ENCODE measurements at places on chromosomes 3 and 15. TPM values are rescaled to one million over a fixed set of nuclear protein-coding genes. Genes with fewer than 3 reads are reported as not detected.

GRCh38 chr3:102180280-102180931 is 254.4 kb upstream of the ZPLD1 start:
- H3K36me3 ChIP-seq, result no peaks in the 10 kb centered on the region
- H3K4me1 ChIP-seq, result peaks cover 58% of the 10 kb centered on the region
- H3K27ac ChIP-seq, result peak overlapping the region; percentile 86
- DNase-seq, result no peak

GRCh38 chr3:141915766-141916165 is 39.3 kb downstream of the ATP1B3 start:
- no peaks in the 10 kb centered on the region for H3K36me3 ChIP-seq
- no peaks in the 10 kb centered on the region for H3K4me1 ChIP-seq
- H3K27me3 ChIP-seq, result no peaks in the 10 kb centered on the region

- no peak overlapping the region for H3K27ac ChIP-seq
- no peak for DNase-seq
- no peaks in the 10 kb centered on the region for H3K27me3 ChIP-seq
- H3K4me3 ChIP-seq, result no peak overlapping the region
Measured at GRCh38 chr3:185997130-185997529, 59.3 kb upstream of the TRA2B start.

DNA sequence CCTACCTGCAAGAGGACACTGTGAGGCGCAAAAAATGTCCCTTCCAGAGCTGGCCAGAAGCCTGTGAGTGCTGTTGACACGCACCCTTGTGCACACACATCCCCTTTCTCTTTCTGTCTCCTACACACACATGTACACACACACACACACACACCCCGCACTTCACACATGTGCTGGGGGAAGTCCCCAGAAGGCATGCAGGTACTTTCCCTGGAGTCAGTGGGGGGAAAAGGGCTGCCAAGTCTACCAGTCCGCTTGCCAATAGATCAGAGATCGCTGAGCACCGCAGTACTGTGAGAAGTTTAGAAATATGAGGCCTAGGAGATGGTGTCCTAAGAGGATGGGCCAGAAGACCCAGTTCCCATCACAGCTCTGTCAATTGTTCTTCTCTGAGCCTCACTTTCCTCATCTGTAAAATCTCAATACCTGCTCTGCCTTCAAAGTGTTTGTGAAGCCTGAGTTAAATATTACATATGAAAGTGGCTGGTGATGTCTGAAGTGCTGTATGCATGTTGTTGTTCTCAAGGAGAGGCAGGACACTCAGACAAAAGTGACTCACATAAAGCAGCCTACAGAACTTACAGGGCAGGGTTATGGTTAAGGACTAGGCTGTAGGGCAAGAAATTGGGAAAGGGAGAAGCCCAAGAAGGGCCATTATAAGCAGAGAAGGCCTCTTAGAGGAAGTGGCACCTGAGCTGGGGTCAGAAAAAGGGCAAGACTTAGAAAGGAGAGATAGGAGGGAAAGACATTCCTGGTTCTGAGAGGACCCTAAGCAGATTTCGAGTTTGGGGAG is 6.8 kb downstream of the IL17RE start:
- no peaks in the 10 kb centered on the region for H3K27me3 ChIP-seq
- no peak for DNase-seq
- H3K4me3 ChIP-seq, result no peak overlapping the region
- H3K27ac ChIP-seq, result no peak overlapping the region
- no peaks in the 10 kb centered on the region for H3K36me3 ChIP-seq
- H3K4me1 ChIP-seq, result peaks cover 10% of the 10 kb centered on the region

DNA sequence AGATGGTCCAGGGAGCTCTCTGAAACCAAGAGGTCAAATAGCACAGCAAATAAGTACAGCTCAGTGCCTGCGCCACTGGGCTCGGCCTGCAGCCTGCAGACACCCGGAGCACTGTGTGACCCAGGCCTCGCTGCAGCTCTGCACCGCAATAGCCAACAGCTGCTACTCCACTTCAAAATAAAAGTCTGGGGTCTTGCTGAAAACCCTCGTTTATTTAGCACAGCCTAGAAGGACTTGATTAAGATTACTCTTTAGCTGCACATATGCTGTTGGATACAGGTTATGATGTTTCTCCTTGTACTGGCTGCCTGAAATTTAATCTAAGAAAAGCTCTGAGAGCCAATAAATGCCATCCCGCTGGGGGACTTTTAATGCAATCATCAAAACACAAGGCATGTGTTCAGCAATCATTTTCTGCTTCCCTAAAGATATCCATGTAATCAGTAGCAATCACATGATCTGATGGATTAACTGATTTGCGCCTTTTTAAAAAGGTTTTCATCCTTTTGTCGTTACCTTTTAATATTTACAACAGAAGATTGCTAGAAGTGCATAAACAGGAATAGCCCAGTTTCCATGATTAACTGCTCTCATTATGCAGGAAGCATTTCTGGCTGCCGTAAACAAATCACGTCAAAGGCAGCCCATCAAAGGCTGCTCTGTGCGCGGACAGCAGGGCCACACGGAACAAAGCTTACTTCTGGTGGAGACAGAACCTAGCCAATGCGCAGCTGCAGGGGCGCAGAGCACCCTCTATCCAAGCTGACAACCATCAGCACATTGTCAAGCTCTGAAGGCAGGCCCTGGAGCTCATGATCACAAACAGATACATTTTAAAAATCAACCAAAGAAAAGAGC is 58.8 kb downstream of the CLASP2 start:
- no peak overlapping the region for H3K4me3 ChIP-seq
- H3K27me3 ChIP-seq, result no peaks in the 10 kb centered on the region
- H3K4me1 ChIP-seq, result peaks cover 22% of the 10 kb centered on the region
- DNase-seq, result peak; percentile 60

DNA sequence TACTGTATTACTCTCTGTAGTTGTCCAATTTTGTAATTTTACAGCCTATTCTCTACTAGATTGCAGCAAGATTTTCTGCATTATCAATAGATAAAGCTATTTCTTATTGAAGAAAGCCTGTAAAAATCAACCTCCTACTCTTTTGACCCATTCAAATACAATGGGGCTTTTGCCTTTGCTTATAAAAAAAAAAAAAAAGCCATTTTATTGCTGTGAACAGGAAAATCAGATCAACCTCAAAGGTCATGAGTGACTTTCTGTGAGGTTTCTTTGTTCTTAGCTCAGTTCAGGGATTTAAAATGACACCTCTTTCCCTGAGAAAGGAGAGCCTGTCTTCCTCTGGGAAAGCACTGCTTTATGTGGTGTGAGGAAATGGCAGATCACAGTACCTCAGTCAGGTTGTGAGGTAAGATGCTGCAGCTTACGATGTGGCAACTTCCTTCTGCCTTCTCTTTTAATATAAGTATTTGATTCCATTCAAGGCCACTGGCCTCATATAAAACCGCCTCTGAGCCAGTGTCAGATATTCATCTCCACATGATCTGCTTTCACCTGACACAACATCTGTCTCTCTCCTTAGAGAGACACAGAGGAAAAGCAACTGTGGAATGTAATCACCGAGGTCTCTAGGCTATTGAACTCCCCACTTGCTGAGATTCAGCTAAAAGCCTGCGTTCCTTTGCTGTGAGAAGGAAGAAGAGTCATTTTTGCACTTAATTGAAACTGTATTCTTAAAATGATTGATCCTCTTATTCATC is 161.5 kb upstream of the MB21D2 start:
- H3K4me3 ChIP-seq, result no peak overlapping the region
- no peaks in the 10 kb centered on the region for H3K36me3 ChIP-seq
- no peak overlapping the region for H3K27ac ChIP-seq
- H3K27me3 ChIP-seq, result no peaks in the 10 kb centered on the region

DNA sequence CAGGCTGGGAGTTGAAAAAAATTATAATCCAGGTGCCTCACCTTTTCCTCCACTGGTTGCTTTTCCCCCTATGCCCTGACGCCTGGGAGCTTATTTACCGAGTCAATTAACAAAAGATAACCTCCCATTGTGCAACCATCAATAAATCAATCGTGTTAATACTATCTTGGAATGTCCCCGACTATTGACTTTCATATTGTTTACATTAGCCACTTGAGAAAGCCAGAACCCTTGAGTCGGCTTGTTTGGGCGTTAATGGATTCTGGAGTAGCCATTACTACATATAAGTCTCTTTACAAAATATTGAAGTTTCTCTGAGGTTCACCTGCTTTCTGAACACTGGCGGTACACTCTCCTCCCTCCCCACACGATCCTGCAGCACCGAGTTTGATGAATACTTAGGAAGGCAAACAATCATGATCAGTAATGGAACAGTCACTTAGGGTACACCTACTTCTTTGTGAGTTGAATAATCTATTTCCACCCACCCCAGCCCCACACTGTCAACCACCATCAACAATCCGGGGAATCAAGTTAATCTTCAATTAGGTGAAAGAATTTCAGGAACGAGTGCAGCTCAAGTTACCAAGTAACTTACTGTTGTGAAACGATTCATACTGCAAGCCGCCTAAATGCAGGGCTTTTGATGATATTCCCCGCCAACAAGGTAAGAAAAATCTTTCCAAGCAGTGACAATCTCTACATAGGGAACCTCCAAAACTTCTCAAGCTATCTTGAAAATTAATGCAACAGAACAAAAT is 159.3 kb upstream of the NR2F2 start:
- no peaks in the 10 kb centered on the region for H3K36me3 ChIP-seq
- H3K27ac ChIP-seq, result peak overlapping the region; percentile 79
- no peak overlapping the region for H3K4me3 ChIP-seq
- DNase-seq, result peak; percentile 43
- H3K27me3 ChIP-seq, result no peaks in the 10 kb centered on the region

- H3K4me3 ChIP-seq, result no peak overlapping the region
- H3K27me3 ChIP-seq, result no peaks in the 10 kb centered on the region
- no peak overlapping the region for H3K27ac ChIP-seq
- no peaks in the 10 kb centered on the region for H3K36me3 ChIP-seq
- H3K4me1 ChIP-seq, result peaks cover 14% of the 10 kb centered on the region
Measured at GRCh38 chr3:70890020-70890394, 577.6 kb upstream of the MDFIC2 start.

DNA sequence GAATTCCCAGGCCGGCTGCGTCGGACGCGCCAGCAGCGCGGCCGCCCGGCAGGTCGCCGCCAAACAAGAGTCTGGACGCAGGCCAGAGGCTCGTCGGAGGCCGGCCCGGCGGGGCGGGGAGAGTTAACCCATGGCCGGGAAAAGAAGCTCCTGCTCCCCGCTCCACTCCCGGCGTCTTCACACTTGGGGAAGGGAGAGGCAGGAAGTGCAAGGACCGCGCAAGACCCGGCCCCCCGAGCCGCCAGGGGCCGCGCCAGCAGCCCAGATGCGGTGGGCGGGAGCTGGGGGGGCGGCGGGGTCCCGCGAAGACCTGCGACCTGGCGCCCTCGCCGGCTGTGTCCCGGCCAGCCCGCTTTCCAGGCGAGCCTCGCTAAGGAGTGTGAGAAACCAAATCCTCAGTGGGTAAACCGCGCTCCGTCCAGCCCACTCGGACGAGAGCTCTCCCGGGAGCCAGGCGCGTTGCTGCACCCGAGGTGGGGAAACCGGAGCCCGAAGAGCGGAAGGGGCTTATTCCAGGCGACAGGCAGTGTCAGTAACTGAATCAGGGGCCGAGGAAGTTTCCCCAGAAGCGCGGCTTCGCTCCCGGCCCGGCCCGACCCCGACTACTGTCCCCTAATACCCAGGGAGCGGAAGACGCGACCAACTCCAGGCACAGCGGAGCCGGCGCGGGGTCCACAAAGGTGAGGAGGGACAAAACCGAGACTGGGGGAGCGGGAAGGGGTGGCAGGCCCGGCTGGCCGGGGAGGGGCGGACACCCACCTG is 721 bp downstream of the ADAMTS7 start:
- H3K27me3 ChIP-seq, result no peaks in the 10 kb centered on the region
- peaks cover 19% of the 10 kb centered on the region for H3K4me1 ChIP-seq
- H3K27ac ChIP-seq, result peak overlapping the region; percentile 28
- peak; percentile 27 for DNase-seq
- no peaks in the 10 kb centered on the region for H3K36me3 ChIP-seq

GRCh38 chr15:87896936-87897335 is 359.6 kb downstream of the NTRK3 start:
- H3K27ac ChIP-seq, result no peak overlapping the region
- no peak overlapping the region for H3K4me3 ChIP-seq
- no peaks in the 10 kb centered on the region for H3K4me1 ChIP-seq
- no peak for DNase-seq

Gene LEKR1
- 0.99 TPM for total RNA-seq

Gene SERINC4
- not detected for total RNA-seq

Gene RHOV
- 6.3 TPM for total RNA-seq

Gene CHRD
- total RNA-seq, result 50.4 TPM
